ENCODE measurements at places on chromosomes 6 and 20.

DNA sequence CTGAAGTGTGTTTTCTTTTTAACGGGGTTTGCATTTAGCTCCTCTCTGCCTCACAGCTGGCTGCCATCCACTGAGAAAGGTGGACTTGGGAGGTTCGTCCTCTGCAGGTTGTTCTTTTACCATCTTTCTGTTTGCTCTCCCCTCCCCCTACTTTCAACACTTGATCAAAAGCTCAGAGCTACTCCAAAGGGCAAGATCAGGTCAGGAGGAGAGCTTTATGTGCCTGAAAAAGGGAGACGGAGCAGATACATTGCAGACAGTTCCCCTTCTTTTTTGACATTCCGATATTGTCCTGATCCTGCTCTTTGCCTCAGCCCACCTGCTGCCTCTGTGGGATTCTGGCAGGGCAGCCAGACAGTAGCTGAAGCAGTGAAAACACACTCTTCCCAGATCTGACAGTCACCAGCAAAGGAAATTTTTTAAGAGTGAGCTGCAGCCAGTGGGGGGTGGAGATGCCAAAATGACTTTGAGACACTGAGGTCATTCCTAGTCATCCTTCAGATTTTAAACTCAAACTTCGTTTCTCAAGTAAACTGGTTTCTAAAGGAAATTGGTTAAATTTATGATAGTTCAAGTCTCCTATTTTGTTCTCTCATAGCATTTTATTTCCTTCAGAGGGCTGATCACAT is 26.5 kb downstream of the SMLR1 start:
- peak; percentile 72 for DNase-seq

DNA sequence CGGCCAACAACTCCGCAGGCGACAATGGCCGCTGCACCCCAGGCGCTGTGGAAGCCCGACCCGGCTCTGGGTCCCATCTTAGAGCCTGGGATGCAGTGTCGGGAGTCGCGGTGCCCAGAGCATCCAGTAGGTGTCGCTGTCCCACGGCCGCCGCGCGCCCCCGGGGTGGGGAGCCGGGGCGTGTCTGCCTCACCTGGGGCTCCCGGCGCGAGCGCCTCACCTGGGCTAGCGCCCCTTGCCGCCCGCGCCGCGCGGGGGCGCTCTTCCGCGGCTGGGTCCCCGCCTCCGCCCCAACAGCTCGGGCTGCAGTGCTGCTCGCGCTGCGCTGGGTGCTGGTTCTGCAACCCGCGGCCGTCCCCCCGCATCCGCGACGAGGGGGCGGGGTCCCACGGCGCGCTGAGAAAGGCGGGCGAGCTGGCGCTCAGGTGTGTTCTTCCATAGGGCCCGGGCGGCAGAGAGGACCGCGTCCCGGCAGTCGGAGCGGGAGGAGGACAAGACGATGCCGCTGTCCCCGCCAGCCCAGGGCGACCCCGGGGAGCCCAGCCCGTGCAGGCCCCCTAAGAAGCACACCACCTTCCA is at the start of gene CRYBG1:
CRYBG1 (plus strand) TSS at position 308 of the 579 bp plus-strand sequence; CDS start at position 500, 192 bp downstream.
- DNase-seq: peak; percentile 5

DNA sequence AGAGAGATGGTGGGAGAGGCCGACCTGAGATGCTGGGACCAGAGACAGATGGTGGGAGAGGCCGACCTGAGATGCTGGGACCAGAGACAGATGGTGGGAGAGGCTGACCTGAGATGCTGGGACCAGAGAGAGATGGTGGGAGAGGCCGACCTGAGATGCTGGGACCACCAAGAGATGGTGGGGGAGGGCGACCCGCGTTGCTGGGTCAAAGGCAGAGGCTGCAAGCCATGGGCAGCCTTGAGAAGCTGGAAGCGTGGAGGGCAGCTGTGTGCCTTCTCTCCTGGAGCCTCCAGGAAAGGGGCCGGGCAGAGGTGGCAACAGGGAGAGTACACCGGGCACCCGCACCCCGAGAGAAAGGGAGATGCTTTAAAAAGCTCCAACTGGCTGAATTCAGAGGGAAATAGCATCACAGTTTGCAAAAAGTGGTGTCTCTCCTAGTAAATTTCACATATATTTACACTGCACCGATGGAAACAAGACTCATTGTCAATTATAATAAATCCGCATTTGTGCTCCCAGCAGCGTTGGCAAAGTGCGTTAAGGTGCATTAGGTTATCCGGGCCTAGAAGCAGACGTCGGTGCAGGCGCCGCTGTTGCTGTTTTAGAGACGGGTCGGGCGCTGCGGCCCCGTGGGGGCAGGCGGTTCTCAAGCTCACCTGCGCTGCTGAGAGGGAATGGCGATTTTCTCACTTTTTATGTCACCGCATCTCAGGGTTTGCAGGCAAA is 132.4 kb downstream of the DLL1 start:
- DNase-seq: no peak

- no peak for DNase-seq
These were observed 41.1 kb downstream of the PTPN1 start for GRCh38 chr20:50551288-50551687.

DNA sequence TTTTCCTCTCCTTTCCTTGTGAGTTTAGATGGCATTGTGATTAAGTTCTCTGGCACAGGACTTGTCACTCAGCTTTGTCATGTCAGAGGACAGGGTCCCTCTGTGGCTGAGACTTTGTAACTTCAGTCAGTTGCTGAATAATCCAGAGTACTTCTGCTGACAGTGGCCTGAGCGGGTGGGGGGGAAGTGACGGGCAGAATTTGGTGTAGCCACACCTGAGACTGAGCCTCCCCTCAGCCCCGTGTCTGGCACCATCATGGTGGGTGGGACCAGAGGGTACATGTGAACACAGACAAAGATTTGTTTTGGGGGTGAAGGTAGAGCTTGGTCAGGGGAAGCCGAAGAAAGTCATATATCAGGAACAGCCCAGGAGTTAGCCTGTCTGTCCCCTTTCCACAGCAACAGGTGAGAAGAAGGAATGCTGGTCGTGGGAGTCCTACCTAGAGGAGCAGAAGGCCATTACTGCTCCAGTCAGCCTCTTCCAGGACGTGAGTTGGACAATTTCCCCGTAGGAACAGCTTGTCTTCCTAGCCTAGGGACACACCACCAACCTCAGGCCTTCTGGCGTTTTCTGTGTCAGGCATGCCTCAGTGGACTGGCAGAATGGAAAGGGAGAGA is 20.9 kb downstream of the L3MBTL1 start:
- no peak for DNase-seq

GRCh38 chr6:132959639-132960326 is 145.4 kb downstream of the RPS12 start:
- DNase-seq: no peak

- DNase-seq: no peak
These were observed 507.5 kb upstream of the MAP3K7 start for GRCh38 chr6:91094341-91094740.

DNA sequence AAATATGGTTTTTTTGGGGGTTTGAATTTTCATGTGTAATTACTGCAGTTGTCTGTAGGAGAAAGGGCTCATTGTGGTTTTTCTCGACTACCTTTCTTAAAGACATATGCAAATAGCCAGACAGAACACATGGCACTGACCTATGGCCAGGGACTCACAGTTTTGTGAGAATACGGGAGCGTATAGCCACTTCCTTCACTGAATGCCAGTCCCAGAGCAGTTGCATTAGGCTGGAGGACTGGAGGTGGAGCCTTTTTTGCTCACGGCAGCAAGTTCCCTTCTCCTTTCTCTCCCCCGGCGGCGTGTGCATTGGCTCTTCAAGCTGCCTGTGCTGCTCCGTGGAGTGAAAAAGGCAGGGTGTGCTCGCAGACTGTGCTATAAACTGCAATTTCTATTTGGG is 114.9 kb downstream of the AKAP7 start:
- DNase-seq: peak; percentile 52

GRCh38 chr20:48701702-48702101 is 126.1 kb downstream of the PREX1 start:
- no peak for DNase-seq

DNA sequence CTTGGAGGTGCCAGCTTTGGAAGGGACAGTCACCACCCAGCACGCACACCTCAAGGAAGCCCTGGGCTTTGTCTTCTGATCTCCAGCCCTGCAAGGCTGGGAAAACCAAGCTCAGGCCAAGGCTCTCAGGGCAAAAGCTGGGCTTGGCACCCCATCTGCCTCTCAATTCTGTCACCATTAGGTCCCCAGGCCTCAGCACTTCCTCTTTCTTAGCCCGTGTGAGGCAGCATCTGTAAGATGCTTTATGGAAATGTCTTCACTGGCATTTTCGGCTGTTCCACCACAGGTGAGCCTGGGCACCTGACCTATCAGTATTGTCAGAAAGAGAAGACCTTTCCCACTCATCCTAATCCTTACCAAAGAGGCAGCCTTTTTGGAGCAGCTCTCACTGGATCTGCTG is 24.6 kb downstream of the GMEB2 start:
- no peak for DNase-seq

- DNase-seq: no peak
These were observed 254.4 kb downstream of the RIMS1 start for GRCh38 chr6:72140795-72141194.

DNA sequence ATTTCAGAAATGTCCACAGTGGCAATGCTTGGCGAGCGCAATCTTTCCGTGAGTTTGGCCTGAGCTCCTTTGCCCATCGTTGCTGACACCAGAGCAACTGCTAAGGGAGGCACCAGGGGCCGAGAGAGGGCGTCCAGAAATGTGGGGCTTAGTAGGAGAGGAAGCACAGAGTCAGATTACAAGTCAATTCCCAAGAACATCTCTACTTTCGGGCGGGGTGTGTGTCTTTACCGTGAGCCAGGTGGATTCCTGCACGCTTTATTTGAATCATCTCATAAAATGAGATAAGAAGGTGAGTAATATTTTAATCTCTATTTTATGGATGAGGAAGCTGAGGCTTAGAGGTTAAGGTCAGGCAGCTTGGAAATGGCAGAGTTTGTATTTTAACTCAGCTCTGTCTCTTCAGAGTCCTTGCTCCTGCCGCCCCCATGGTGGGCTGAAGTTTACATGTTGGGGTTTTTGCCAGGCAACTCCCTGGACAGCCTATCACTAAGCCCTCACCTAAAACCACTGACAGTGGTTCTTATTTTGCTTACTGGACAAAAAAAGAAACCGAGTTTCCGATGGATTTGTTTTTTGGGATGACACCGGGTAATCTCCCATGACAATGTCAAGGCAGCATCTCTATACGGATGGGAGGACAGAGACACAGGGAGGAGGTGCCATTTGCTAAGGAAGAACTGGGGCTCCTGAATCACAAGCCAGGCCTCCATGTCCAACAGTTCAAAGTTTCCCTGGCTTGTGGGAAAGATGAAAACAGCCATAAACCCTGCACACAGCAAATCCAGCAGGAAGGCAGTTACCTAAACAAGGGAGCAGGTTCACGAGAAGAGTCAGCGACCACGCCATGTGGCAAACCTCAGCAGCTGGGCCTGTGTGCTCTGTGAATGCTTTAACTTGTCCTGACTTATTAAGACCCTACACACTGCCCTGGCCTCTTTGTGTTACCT is 112.6 kb upstream of the SLC24A3 start:
- no peak for DNase-seq

- DNase-seq: peak; percentile 23
These were observed 44.8 kb downstream of the INSM1 start for GRCh38 chr20:20412750-20413149.
